T1000 (cell line): ENCODE measurements at places on chromosomes 16 and 17.

DNA sequence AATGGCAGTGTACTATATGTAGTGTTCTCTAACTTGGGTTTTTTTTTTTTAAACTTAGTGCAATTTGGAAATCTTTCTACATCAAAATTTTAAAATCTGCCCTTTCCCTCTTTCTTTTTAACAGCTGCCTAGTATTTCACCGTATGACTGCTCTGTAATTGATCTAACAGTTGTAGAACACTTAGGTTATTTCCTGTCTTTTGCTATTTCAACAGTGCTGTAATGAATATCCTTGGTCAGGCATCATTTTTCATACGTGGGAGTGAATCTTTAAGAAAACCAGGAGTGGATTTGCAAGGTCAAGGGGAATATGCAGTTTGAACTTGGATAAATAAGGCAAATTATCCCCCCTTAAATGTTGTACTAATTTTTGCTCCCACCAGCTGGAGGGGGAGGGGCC lies 3.8 kb downstream of the NLRC5 start:
- DNase-seq = no peak

DNA sequence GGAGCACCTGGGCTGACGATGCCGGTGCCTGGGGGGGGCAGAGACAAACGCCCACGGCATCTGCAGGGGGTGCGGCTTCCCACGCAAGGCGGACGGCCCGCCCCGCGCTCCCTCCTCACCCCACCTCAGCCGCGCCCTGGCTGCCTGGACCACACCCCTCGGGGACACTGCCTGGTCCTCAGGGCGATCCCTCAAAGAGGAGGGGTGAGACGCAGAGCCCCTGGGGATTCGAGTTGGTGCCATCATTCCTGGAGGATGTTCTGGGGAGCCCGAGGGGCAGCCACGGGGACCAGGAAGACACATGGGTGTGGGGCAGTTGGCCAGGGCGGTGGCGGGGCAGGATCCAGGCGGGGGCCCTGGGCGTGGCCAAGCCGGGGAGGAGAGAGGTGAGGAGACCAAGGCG lies 3.9 kb downstream of the IGFALS start:
- DNase-seq = no peak

- DNase-seq = no peak
Measured at GRCh38 chr16:80580109-80580832, 39.5 kb downstream of the DYNLRB2 start.

DNA sequence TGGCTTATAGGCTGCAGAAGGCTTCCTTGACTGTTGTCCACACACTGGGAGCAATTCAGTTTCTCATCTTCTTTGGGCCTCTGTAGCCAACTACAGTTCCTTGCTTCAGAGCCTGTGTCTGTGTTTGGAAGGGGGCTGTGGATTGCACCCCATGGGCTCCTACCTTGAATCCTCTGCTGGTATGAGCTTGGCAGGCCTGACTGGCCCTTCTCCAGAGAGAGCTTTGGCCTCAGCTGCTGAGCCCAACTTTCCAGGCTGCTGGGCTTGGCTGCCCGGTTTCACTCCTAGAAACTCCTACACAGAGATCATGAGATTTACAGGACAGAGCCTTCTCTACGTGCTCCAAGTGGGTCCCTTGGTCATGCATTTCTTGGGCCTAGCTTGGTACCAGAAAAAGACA lies 354.4 kb downstream of the SNX29 start:
- no peak for DNase-seq

- no peak for DNase-seq
Measured at GRCh38 chr16:72952811-72953271, 95.1 kb downstream of the ZFHX3 start.

- DNase-seq = no peak
Measured at GRCh38 chr16:4486126-4486893, 10.1 kb downstream of the HMOX2 start.
